ENCODE measurements at places on chromosomes 6 and 20.

DNA sequence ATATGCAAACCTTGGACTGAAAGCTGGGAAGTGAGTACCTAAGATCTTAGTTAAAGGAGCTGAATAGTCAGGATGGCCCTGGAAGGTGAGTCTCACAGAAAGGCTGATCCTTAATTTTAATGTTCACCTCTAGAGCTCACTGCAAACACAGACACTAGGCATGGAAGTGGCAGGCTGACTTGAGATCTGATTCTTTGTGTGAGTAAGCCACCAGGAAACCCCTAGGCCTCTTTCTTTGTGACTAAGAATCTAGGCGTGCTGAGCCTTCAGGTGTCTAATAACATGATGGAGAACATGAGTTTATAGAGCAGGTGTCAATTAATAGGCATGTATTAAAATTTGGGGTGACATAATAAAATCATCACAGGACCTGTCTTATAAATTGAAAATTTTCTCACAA is 642.2 kb downstream of the EYS start:
- DNase-seq: no peak

DNA sequence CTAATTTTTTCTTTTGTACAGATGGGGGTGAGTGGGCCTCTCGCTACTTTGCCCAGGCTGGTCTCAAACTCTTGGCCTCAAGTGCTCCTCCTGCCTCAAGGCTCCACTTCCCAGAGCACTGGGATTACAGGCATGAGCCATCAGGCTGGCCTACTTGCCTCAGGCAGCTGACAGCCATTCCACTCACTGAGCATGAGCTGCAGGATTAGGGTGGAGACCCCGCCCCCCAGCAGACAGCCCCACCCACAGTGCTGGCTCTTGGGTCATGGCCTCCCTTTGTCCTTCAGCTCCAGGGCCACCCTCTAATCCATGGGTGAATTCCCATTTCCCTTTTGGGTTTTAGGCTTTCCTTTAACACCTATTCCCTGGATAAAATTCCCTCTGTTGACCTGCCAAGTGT is 82.1 kb downstream of the BFSP1 start:
- DNase-seq: no peak

- no peak for DNase-seq
Observed at GRCh38 chr20:16283978-16284377, 289.3 kb downstream of the KIF16B start.

- no peak for DNase-seq
Observed at GRCh38 chr20:3181270-3181669, 7.9 kb upstream of the LZTS3 start.

DNA sequence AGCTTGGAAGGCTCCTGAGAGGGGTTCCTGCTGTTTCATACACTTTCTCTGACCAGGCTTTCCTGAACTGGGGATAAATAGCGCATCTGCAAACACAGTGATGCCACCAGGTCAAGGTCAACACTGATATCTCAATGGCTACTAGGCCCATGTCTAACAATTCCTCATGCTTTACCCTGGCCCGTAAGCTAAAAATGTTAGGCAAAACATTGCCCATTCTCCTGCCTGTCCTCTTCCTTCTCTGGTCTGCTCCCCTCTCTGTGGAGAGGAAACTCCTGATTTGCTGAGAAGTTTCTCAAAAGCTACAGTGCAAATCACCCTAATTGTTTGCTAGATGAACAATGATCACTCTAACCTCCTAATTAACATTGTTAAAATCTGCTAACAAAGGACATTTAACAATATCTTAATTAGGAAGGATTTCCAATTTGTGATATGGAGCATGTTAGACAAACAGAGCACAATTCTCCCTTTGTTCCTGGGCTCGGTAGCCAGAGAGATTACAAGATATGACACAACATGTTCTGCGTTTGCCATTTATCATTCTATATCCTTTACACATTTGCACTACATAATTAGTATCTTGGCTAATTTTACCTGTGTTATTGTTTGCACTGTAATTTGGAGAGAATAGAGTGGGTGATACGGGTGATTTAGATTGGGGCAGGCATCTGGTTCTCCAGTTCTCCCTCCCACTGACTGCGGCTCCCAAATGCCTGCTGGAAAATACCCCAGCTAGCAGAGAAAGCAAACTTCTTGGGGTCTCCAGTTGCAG is 266.8 kb downstream of the CD83 start:
- no peak for DNase-seq

DNA sequence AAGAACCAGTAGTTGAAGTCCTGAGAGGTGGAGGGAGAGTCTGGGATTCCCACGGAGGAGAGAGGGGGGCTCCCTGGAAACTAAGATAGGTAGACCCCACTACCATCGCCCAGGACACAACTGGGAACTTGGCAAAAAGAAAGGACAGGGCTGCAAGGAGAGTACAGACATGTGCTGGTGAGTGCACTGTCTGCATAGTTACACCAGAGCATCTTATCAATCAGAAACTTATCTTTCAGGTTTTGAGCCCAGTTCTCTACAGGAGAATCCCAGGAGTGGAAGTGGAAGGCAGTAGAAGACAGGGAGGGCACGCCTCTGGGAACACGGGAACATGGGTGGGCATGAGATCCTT is 12.2 kb downstream of the NFKBIL1 start:
- no peak for DNase-seq

GRCh38 chr6:145036236-145036635 is 699.1 kb downstream of the EPM2A start:
- no peak for DNase-seq

DNA sequence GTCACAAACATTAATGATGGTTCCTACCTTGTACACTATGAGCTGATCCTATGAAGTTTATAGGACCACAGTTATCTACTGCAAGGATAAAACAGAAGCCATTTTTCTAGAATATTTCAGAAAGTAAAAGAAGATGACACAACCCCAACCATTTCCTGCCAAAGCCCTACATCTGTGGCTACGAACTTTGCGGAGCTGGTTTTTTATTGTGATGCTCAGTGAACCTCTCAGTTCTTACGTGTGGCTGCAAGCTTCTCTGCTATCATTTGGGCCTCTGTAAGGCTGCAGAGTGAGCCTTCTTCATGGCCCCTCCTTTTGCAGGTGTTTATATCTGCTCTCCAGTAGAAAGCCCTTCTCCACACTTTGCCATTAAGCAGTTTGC is 17.8 kb upstream of the TAGAP start:
- DNase-seq: no peak

GRCh38 chr6:40947876-40948526 is 91.0 kb downstream of the UNC5CL start:
- DNase-seq: no peak

DNA sequence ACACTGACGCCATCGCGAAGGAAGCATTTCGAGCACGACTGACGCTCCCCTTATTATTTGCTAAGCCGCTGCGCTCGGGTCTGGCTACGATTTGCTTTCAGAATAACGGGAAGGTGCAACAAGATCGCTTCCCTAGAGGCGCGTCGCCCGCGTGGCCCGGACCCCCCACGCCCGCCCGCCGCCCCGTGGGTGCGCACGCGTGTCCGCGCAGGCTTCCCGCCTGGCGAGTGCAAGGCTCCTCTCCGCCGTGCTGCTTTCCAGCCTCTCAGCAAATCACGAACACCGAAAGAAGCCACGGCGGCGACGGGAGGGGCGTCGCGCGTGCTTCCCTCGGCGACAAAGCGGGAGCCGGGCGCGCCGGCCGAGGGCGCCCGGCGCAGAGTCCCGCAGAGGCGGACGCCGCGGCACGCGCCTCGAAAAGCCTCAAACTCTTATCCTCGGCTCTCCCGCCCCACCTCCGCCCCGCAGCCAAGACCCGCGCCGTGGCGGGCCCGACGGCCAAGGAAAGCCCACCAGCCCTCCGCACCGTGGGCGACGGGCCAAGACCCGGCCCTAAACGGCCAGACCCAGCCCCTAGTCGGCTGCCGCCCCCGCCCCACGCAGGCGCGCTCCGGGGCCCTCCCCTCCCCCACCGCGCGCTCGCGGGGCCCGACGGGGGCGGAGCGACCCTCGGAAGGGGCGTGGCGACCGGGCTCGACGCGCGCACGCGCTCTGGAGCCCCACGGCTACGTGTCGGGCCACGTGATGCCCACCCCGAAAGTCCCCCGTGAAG is 987 bp upstream of the QKI start:
- peak; percentile 91 for DNase-seq

GRCh38 chr6:8588176-8588575 is 152.8 kb upstream of the SLC35B3 start:
- peak; percentile 81 for DNase-seq

DNA sequence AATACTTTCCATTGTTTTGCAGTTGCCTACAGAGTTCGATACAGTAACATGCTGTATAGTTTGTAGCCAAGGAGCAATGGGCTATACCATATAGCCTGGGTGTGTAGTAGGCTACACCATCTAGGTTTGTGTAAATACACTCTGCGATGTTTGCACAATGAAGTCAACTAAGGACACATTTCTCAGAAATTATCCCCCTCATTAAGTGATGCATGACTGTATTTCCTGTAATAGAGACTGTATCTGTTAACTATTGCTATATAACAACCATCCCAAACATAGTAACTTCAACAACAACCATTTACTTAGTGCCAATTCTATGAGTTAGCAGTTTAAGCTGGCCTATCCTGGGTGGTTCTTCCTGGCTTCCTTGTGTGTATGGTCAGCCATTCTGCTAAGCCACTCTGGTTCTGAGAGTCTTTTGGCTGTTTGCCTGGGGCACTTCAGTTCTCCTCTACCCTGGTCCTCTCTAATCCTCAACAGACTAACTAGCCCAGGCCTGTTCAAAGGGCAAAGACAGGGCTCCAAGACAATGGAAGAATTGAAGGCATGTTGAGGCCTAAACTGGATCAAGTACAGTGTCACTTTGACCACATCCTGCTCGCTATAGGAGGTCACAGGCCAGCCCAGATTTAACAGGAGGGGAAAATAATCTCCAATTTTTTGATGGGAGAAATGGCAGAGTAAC is 124.0 kb downstream of the PLCB1 start:
- DNase-seq: no peak

DNA sequence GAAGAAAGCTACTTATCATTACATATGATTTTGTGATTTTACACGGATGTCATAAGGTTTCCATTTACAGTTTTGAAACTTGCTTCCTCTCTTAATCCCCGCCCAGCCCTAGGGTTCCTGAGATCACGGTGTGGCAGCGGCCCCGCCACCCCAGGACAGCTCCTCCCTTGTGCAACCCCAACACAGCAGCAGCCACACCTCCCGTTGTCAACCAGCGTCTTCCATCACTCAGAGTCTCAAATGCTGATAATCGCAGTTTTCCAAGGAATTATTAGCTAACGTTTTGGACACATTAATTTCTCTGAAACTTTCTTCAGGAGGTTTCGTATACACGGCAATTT is 204.8 kb downstream of the THBS2 start:
- DNase-seq: no peak

- no peak for DNase-seq
Observed at GRCh38 chr6:37555040-37555781, 55.5 kb upstream of the CCDC167 start.
